ENCODE measurements at places on chromosomes 7 and 10.

DNA sequence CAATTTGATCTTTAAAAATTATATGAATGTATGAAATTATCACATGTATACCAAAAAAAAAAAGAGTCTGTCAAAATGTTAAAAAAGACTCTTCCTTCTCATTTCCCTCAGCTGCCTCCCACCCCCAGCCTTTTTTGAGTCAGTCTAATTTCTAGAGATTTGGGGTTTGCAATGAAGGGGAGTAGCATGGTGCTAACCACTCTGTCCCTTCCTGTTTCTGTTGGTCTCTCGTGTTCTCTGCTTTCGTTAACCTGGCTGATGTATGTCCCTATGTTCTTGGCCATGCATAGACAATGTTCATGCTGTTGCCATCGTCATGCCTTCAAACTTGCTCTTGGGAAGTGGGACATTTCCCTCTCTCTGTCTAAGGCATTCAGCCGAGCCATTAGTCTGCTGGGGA, 474.1 kb downstream of the LRMDA start:
- DNase-seq, result no peak

- peak; percentile 14 for DNase-seq
Measured at GRCh38 chr7:12685550-12685949, 1.9 kb upstream of the ARL4A start.

DNA sequence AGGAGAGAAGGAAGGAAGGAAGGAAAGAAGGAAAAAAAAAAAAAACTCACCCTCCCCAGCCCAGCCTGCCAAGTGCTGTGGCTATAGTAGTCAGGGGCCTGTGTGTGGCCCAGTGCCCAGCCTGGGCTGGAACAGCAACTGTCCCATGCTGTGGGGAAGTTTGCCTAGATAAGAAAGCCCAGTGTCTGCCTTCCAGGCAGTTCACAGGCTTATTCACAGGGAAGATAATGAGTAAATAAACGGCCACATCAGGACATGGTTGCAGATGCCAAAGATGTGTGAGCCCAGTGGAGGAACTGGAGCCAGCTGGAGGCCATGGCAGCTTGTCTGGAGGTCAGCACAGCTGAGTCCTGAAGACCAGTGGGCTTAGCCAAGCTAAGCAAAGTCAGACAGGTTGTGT, 132.4 kb upstream of the FOXK1 start:
- DNase-seq, result no peak

DNA sequence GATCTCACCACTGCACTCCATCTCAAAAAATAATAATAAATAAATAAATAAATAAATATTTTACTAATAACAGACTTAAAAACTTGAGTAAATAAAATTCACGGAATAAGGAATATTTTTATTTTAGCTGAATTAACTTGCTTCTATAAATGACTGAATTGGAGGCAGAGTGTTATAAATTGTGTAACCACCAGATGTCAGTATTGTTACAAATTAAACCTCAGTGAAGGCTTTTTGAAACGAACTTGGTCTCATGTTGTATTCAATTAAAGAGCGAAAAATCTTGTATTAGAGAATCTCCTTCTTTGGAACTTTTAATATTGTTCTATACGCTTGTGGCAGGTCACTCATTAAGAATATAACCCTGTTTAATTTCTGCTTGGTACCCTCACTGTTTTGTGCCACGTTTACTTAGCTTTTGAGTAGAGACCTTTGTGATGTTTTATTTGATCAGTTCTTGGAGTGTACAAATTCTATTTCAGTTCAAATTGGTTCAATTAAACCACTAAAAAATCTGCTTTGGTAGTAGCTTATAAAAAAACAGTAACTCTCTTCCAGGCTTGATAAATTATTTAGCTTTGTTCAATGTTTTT, 45.6 kb upstream of the SCIN start:
- DNase-seq, result no peak

- no peak for DNase-seq
Measured at GRCh38 chr10:28892818-28893547, 215.7 kb downstream of the BAMBI start.

GRCh38 chr10:63707254-63707910, 186.2 kb downstream of the REEP3 start:
- DNase-seq, result no peak
